ENCODE measurements at places on chromosomes 2 and 18.

DNA sequence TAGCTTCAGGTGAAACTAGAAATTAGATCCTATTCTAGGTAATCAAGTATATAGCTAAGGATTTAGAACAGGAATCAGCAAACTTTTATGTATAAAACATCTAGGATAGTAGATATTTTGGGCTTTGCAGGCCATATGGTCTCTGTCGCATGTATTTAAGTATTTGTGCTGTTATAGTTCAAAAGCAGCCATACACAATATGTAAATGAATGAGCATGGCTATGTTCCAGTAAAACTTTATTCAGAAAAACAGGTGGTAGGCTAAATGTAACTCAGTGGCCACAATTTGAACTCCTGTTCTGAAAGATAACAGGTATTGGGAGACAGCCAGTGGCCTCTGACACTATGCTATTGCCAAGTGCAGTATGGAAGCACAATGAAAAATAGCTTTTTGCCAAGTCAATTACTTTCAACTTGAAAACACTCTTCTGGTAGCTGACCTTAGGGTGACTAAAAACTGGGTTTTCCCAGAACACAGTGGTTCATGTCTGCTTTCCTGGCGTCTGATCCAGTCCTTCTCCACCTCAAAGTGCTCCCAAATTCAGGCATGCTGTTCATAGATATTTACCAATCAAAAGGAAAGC, 304.7 kb upstream of the SYT4 start:
- no peak for DNase-seq

DNA sequence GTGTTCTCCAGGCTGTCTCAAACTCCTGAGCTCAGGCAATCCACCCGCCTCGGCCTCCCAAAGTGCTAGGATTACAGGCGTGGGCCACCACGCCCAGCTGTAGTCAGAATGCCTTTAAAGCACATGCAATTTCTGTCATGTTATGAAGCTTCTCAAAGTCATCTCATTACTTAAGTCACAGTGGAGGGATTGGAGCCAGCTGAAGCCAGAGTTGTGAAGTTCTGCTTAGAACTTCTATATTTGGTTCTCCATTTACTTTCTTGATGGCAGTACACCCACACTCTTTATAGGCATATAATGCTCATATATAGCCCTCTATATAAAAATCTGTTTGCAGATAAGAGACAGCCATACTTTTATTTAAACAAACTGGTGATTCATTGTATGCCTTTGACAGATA, 68.8 kb upstream of the CWC22 start:
- no peak for DNase-seq

GRCh38 chr2:214310319-214310718, 100.5 kb upstream of the VWC2L start:
- no peak for DNase-seq

DNA sequence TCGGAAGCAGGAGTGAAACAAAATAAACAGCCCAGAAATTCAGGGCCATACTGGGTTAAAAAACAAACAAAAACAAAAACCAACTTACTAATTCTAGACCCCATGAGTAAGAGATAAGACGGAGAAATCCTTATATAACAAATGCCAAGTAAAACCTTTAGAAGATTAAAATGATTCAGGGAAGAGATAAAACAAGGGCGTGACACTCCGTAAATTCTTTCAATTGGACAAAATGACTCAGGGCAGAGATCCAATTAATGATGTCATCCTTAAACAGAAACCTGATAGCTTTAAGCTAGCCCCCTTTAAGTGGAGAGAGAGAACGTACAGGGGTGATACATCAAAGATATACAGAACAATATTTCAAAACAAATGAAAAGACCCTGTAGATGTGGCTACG, 317.4 kb downstream of the NBAS start:
- DNase-seq: no peak

DNA sequence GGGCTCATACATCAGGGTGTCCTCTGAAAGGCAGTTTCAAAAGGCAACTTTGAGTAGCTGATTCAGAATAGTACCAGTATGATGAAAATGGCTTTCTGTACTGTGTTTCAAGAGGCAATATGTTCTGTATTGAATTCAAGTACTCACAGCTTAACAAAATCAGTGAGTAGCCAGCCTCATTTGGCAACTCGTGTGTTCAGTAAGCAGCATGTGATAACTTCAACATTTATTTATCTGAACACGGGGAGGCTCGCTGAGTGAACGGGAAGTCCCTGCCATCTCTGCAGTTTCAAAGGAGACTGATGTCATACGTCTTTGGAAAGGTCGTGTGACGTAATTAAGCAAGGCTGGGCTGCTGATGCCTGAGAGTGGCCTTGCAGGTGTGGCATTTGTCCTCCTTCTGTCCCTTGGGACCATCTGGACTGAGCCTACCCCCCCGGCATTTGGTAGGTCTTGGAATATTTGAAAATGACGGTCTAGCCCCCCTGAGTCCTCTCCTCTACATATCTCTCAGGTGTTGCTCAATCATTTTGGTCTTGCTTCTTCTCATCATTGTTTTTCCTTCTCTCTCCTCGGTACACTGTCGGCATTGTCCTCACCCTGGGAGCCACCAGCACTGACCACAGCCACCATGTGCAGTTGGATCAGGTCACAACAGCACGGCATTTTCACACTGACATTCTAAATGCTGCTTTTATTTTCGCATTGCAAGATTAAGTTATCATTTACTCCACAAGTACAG, 62.8 kb downstream of the SMIM21 start:
- no peak for DNase-seq

GRCh38 chr2:74849228-74849892, 15.4 kb downstream of the HK2 start:
- DNase-seq: no peak

DNA sequence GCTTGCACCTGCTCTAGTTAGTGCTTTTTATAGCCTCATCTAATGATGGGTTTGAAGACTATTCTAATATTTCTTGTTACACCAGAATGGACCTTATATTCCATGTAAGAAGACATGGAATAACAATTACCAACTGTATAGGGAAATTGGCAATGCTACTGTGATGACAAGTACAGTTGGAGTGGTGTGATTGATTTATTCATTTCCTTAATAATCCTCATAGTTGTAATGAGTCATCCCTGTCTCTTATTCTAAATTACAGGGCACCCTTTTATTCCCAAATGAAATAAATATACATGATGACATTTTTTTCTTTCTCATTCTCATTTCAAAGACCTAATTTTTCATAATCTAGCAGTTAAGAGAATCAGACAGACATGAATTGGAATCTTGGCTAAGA, 18.3 kb upstream of the TLK1 start:
- DNase-seq: peak; percentile 28

- no peak for DNase-seq
These were observed 78.7 kb downstream of the RRM2 start for GRCh38 chr2:10201201-10201600.
